ENCODE measurements at places on chromosomes 3 and 15.

DNA sequence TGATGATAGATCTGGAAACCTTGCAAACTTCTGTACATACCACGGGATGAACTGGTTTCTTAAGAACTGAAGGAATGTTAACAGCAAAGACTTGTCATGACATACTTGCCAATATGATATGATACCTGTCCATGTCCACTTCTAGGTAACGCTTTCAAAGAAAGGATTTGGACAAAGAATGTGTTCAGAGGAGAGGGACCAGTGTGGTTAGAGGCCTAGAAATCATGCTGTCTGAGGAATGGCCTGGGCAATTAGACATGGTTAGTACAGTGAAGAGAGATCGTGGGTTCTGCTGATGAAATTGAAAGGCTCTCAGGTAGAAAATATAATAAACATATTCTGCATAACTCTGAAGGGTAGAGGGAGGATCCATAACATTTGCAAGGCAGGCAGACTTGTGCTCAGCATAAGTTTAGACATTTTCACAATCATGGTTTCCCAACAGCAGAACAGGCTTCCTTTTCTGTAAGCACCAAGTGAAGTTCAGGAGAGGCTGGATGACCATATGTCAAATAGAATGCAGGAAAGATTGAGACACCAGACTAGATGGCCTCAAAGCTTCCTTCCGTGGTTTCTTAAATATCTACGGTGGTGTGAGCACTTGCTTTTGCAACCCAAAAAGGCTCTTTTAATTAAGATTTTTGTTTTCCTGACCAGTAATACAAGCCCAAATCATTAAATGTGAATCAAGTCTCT is 39.9 kb downstream of the TGFBR2 start:
- peak overlapping the region; percentile 18 for H3K27ac ChIP-seq
- H3K4me1 ChIP-seq: no peaks in the 10 kb centered on the region
- H3K4me3 ChIP-seq: no peak overlapping the region

DNA sequence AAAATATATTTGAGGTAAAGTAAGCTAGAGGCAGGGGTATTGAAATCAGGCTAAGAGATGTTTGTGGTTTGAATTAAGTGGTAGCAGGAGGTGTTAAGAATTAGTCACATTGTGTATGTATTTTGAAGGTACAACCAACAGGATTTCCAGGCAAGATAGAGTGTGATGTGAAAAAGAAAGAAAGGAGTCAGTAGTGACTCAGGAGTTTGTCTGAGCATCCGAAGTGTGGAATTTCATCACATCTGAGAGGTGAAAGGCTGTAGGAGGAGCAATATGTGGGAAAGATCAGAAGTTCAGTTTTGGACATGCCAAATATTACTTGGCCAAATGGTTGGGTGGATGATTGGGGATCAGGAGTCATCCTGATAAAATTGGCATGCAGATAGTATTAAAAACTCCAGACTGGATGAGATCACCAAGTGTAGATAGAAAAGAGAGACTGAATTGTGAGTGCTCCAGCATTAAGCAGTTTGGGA is 32.1 kb upstream of the EBLN2 start:
- DNase-seq: no peak
- no peaks in the 10 kb centered on the region for H3K27me3 ChIP-seq
- H3K27ac ChIP-seq: no peak overlapping the region
- H3K36me3 ChIP-seq: no peaks in the 10 kb centered on the region
- peaks cover 4% of the 10 kb centered on the region for H3K4me1 ChIP-seq

- H3K27me3 ChIP-seq: no peaks in the 10 kb centered on the region
- H3K36me3 ChIP-seq: no peaks in the 10 kb centered on the region
- H3K27ac ChIP-seq: no peak overlapping the region
Observed at GRCh38 chr15:69194025-69194827, 33.8 kb downstream of the GLCE start.

DNA sequence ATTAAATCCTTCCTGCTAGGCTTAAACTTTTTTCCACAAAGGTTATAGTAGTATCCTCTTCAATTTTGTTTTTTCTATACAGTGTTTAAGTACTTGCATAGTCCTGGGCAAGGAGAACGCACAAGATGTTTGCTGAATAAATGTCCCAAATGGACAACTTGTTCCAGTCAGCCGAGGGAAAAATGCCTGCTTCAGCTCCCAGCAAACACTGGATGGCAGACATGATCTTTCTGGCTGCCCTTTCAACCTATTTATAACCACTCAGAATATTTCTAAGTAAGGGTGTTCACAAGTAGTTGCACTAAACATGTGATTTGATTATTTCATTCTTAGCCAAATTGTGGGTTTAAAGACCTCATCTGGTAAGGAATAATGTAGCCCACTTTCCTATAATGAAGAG is 29.8 kb downstream of the GNB4 start:
- peaks cover 9% of the 10 kb centered on the region for H3K36me3 ChIP-seq
- DNase-seq: peak; percentile 64
- no peak overlapping the region for H3K27ac ChIP-seq
- H3K4me3 ChIP-seq: no peak overlapping the region
- H3K27me3 ChIP-seq: no peaks in the 10 kb centered on the region

GRCh38 chr3:48429960-48430707 is at the start of gene PLXNB1:
PLXNB1 (minus strand) TSS chr3:48430086; CDS start chr3:48424611, 5,475 bp downstream.
- peak within 1 kb of the TSS; percentile 54 for H3K4me3 ChIP-seq
- H3K4me1 ChIP-seq: peaks cover 45% of the 10 kb centered on the region
- H3K27me3 ChIP-seq: no peaks in the 10 kb centered on the region
- no peak for DNase-seq

DNA sequence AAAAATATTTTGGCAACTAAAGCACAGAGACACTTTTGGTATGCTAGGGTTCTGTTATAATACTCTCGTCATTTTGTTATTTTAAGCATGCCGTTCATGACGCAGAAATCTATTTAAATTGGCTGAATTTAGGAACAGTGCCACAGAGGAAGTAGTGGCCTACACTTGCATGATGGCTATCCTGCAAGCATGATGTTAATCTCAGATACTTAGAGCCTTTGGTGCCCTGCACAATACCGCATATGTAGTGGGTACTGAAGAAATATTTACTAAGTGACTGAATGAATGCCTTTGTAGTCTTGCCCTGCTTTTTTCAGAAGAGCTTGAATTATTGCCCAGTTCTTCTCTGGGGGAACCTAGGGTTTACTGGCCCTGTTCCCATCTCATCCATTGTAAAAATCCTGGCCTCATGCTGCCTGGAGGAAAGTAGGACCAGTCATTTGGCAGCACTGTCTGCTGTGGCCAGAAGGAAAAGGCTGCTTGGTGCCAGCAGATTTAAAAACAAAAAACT is 79.0 kb downstream of the SERPINI1 start:
- H3K4me3 ChIP-seq: no peak overlapping the region
- no peaks in the 10 kb centered on the region for H3K36me3 ChIP-seq
- H3K27me3 ChIP-seq: peaks cover 2% of the 10 kb centered on the region
- peaks cover 8% of the 10 kb centered on the region for H3K4me1 ChIP-seq
- peak; percentile 69 for DNase-seq

GRCh38 chr3:187021748-187022402 is 91.5 kb downstream of the ST6GAL1 start:
- no peaks in the 10 kb centered on the region for H3K4me1 ChIP-seq
- H3K4me3 ChIP-seq: no peak overlapping the region
- no peaks in the 10 kb centered on the region for H3K36me3 ChIP-seq
- no peak for DNase-seq

DNA sequence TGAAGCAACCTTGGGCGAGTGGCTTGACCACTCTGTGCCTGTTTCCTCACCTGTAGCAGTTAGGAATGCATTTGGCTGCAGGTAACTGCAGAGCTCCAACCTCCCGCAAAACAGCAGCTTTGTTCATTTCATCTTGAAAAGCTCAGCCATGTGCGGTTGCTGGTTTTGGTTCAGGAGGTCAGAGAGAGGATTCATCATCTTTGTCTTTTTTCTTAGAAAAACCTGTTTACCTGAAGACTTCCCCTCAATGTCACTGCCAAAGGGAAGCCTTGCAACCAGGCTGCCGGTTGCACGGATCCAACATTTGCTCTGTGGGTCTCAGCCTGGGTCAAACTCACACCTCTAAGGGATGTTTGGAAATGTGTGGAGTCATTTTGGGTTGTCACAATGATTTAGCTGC is 16.4 kb upstream of the FURIN start:
- no peaks in the 10 kb centered on the region for H3K4me1 ChIP-seq
- no peaks in the 10 kb centered on the region for H3K27me3 ChIP-seq
- H3K27ac ChIP-seq: no peak overlapping the region
- DNase-seq: no peak
- H3K36me3 ChIP-seq: no peaks in the 10 kb centered on the region

GRCh38 chr3:95438274-95438673 is 1375.4 kb downstream of the NSUN3 start:
- H3K27ac ChIP-seq: no peak overlapping the region
- no peak for DNase-seq
- no peaks in the 10 kb centered on the region for H3K36me3 ChIP-seq
- no peaks in the 10 kb centered on the region for H3K4me1 ChIP-seq

DNA sequence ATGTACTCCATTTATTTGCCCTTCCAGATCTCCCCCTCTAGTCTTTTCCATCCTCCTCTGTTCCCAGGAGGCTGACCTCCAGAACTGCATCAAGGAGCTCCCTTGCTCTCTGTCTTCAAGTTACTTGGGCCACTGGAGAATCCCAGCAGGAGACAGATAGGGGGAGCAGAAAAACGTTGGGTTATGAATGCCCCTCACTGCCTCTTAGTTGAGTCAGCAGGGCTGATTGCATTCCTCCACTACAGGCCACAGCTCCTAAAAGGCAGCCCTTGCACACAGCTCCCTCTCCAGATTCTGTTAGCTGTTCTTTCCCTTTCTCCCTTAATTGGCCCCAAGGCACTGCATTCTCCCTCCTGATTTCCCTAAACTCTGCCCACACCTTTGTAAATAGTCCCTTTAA is 12.4 kb upstream of the CEP152 start:
- H3K36me3 ChIP-seq: no peaks in the 10 kb centered on the region
- DNase-seq: no peak
- H3K4me1 ChIP-seq: no peaks in the 10 kb centered on the region
- H3K4me3 ChIP-seq: no peak overlapping the region
- H3K27me3 ChIP-seq: no peaks in the 10 kb centered on the region

GRCh38 chr3:168952551-168952950 is 711.0 kb downstream of the MECOM start:
- H3K4me1 ChIP-seq: no peaks in the 10 kb centered on the region
- no peak overlapping the region for H3K4me3 ChIP-seq
- no peak overlapping the region for H3K27ac ChIP-seq
- DNase-seq: peak; percentile 68

DNA sequence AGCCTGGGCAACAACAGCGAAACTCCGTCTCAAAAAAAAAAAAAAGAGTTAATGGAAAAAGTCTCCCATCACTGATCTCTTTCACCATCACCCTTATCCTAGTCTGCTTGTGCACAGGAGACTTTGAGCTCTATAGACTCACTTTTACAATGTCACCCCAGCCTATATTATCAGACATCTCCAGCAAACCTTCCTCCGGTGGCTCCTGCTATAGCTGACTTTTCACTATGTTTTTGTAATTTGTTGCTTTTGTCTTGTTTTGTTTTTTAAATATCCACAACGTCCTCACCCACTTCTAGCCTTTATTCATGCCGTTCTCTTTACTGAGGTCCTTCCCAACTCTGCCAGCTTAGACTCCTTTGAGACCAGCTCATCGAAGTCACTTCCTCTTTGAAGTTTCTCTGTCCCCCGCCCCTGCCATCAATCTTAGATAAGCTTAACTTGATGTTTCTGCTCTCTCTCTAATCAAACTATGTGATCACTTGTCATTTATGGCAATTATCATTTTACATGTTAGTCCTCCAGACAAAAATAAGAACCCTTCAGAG is 82.7 kb upstream of the CHD2 start:
- no peaks in the 10 kb centered on the region for H3K27me3 ChIP-seq
- no peak overlapping the region for H3K4me3 ChIP-seq
- peak; percentile 59 for DNase-seq
- H3K27ac ChIP-seq: peak overlapping the region; percentile 96
- no peaks in the 10 kb centered on the region for H3K36me3 ChIP-seq

DNA sequence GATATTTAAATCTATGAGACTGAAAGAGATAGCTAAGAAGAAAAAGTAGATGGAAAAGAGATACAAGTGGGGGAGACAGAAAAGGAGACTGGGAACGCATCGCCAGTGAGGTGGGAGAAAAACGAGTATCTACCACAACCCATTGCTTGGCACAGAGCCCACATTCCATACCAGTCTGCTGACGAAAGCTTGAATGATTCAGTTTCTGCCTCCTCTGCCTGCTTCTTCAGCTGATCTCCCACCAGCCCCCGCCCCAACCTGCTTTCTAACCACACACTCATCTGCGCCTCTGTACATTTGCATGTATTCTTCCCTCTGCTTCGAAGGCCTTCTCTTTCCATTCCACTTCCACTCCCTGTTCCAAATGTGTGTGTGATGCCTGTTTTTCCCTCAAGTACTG is 188.1 kb downstream of the USP13 start:
- no peak overlapping the region for H3K4me3 ChIP-seq
- H3K27me3 ChIP-seq: no peaks in the 10 kb centered on the region
- H3K36me3 ChIP-seq: no peaks in the 10 kb centered on the region
- no peaks in the 10 kb centered on the region for H3K4me1 ChIP-seq
- DNase-seq: no peak
- no peak overlapping the region for H3K27ac ChIP-seq

- no peak overlapping the region for H3K4me3 ChIP-seq
- DNase-seq: no peak
- no peaks in the 10 kb centered on the region for H3K27me3 ChIP-seq
- H3K4me1 ChIP-seq: no peaks in the 10 kb centered on the region
- H3K36me3 ChIP-seq: no peaks in the 10 kb centered on the region
Observed at GRCh38 chr15:98513428-98513986, 134.8 kb upstream of the IGF1R start.

DNA sequence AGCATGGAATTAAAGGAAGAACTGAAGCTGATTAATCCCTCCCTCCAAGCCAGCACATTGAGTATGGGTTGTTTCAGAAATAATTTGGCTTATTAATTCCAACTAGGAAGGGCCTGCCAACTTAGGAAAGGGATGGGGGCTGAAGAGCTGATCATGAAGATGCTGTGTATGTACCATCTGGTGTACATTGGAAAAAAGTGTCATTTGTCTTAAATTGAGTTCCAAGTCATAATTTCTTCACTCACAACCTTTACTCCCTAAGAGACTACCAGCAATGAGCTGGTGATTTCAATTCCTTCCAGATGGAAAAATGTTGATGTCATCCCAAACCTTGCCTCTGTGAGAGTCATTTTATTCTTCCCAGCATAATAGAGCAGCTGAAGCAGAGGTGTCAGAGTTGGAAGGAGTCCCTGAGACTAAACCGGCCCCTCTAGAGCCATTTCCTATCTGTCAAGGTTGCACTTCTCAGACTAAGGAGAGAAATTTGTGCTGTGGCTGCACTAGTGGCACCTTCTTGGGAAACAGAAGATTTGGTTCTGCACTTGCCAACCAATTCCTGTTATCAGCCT is 79.4 kb downstream of the GTPBP8 start:
- no peak overlapping the region for H3K4me3 ChIP-seq
- H3K27me3 ChIP-seq: no peaks in the 10 kb centered on the region
- DNase-seq: no peak
- no peaks in the 10 kb centered on the region for H3K36me3 ChIP-seq

Data from spinal cord (tissue), 10 donors.